Stimulated activated CD8-positive, alpha-beta memory T cell treated with anti-CD3 and anti-CD28 coated beads, Interleukin-15, amount 100 ng/mL, for 1 hour (primary cell): ENCODE measurements at places on chromosomes 1 and 21.

GRCh38 chr1:201002510-201002909 is 21.0 kb downstream of the KIF21B start:
- no peak for DNase-seq

- no peak for DNase-seq
Observed at GRCh38 chr1:51583532-51583931, 33.4 kb upstream of the OSBPL9 start.

DNA sequence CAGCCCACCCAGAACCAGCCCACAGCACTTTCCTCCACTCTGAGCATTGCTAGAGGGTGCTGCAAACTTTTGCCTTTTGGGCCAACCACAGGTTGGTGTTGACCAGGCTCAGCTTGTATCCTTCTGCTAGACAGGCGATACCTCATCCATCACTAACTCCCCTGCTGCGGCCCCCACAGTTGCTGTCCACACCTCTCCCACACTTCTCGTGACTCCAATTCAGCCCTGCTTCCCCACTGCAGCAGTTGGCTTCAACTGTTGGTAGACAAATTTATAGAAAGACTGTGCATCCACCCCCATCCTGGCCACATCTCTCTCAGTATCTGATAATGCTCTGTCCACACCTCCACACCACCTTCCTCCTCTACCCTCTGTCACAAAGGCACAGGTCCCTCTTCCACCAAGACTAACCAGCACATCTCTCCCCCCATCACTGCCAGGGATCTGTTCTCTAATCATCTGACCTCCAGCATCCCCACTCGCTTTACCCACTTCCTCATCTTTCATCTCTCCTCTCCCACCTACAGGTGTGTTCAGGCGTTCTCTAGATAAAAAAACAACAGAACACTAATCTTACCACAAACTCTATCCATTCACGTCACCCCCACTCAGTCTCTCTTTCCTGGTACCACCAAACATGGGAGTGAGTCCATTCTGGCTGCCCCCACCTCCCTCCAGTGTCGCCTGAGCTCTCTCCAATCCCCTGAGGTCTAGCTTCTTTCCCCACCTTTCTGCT is 15.8 kb upstream of the SLC25A44 start:
- no peak for DNase-seq

DNA sequence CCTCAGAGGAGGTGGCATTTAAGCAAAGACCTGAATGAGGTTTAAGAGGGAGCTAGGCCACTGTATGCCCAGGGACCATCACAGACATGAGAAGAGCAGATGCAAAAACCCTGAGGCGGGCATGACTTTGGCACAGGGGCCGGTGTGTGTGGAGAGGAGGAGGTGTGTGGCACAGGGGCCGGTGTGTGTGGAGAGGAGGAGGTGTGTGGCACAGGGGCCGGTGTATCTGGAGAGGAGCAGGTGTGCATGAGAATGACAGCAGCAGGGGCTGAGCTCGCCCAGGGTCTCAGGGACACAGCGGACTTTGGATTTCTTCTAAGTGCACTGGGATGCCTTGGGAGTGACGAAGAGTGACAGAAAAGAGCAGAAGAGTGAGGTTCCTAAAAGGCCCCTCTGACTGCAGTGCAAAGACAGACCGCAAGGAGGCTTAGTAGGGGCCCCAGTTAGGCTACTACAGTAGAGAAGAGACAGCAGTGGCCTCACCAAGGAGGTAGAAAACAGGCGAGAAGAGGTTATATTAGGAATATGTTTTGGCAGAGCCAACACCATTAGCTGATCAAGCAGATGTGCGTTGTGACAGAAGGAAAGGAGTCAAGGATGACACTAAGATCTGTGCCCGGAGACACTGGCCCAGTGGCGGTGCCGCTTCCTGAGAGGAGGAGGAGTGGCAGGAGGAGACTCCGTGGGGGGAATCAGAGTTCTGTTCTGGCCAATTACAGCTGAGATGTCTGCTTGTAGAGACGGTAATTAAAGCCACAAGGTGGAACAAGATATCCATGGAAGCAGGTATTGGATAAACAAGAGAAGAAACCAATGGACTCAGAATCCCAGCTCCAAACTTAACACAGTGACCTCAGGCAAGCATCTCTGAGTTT is 18.4 kb downstream of the ZBTB17 start:
- no peak for DNase-seq

DNA sequence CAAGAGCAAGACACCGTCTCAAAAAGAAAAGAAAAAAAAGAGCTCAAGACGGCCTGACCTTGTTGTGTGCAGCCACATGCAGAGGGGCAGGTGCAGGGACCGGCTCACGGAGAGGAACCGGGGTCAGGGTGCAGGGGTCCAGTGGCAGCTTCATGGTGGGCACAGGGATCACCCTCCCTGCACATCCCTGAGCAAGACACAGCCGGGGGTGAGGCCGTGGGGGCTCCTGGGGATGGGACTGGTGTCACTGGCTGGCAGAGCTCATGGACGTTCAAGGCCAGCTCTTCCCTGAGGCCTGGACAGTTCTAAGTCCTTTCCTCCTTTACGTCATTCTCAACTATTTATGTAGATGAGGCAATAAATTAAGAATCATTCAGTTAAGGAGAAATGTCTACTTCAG is 6.6 kb upstream of the TMEM240 start:
- no peak for DNase-seq

GRCh38 chr1:147641695-147642592 is 28.4 kb downstream of the ACP6 start:
- peak; percentile 31 for DNase-seq

- DNase-seq = no peak
Observed at GRCh38 chr21:35565204-35565611, 495.1 kb downstream of the SETD4 start.

GRCh38 chr1:46153732-46154131 is 21.2 kb upstream of the TSPAN1 start:
- no peak for DNase-seq

- DNase-seq = no peak
Observed at GRCh38 chr1:193368302-193368701, 181.9 kb upstream of the B3GALT2 start.

GRCh38 chr1:229017091-229017490 is 253.8 kb upstream of the RAB4A start:
- no peak for DNase-seq

- no peak for DNase-seq
Observed at GRCh38 chr1:226405411-226405988, 2.4 kb downstream of the PARP1 start.

GRCh38 chr1:16367258-16367967 is 371 bp downstream of the SZRD1 start:
- peak; percentile 64 for DNase-seq

- no peak for DNase-seq
Observed at GRCh38 chr1:225462429-225462713, 34.5 kb upstream of the LBR start.

DNA sequence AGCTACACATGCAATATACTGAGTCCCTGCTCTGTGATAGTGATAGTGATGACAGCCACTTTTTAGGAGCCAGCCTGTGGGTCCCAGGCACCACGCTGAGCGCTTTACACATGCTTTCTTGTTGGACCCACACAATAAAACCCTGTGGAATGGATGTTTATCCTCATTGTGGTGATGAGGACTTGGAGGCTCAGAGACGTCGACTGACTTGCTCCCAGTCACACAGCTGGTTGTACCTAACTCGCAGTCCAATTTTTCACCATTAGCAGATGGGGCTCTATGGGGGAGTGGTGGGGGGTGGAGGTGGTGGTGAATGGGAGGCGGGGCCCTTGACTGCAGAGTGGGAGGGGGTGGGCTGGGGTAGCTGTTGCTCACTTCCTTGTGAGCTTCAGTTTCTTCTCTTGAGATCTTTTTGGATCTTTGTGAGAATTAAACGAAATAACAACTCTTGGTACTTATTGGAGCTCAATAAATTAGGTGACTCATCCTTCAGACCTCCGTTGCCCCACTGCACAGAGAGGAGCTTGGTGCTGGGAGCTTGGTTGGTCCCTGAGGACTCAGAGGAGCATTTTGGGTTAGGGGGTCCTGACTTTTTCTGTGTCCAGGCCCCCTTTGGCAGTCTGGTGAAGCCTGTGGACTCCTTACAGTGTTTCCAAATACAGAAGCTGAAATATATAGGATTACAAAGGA is 61.8 kb upstream of the CD1D start:
- DNase-seq = no peak

DNA sequence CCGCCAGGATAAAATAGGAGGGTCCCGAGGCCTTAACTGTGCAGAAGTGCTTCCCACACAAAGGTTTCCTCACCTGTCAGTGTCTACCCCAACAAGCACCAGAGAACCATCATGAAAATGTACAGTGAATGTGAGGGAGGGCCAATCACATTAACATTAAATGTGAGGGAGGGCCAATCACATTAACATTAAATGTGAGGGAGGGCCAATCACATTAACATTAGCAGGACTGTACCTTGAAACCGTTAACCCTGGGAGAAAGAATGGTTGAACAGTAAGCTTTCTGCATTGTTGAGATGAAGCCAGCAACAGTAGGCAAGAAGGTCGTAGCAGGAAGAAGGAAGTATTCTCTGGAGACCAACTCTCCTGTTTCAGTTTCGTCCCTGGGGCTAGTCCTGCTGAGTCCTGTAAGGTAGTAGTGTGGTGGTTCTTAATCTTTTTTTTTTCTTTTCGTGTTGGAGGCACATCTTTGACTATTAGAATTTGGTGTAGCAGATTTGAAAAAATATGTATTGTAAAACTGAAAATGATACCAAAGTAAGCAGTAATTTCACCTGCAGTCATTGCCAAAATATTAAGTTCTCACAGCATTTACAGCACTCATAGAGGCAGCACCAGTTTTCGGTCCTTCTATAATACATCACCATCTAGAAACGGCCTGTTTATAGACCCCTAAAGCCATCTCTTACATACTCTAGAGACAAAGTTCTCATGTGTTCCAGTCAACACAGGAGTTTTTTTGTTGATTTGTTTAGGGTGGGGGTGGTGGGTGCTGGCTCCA is 98.6 kb upstream of the PPP2R5A start:
- DNase-seq = no peak

DNA sequence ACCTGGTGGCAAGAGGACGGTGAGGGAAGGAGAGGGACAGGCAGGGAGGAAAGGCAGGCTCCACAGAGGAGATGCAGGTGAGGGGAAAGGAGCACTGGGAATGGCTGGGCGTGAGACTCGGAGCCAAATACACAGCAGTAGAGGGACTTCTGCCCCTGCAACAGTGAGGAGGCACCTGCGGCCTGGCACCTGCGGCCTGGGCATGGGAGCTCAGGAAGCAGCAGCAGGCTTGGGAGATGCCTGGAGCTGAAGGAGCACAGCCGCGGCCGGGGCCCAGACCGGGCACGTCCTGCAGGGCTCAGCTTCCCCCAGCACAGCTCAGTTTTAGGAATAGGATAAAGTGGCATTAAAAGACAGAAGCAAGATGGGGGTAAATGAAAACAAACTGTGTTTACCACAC is 20.9 kb upstream of the TSPEAR start:
- DNase-seq = no peak

- DNase-seq = no peak
Observed at GRCh38 chr1:184881941-184882913, 92.1 kb downstream of the NIBAN1 start.

- no peak for DNase-seq
Observed at GRCh38 chr1:205942631-205943159, 561 bp downstream of the SLC26A9 start.

DNA sequence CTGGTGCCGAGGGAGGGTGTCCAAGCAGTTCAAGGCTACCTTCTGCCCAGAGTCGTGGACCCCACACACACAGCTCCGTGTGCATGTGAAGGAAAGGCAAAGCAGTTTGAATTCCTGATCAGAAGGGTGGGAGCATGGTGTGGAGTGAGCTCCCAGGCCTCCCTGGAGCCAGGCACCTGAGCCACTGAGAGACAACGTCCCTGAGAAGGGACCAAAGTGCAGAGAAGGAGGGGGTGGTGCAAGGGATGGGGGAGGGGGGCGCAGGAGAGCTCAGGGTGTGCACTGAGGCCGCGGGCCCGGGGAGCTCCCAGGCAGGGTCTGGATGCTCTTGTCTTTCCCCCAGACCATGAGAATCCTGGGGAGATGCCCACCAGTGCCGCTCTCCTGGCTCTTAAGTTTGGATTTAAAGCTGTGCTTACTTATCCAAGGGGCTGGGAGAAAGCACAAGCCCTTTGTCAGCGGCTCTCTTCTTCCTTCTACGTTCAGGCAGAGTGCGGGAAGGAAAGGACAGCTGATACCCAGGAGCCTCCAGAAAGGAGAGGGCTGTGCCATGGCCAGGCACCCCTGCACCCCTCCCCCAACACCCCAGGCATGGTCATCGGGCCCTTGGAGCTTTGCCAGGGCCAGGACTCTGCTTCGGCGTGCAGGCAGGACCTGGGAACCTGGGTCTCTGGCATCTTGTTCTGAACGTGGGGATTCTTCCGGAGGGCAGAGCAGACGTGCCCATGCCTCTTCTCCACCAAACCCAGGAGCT is 24.1 kb downstream of the ACTA1 start:
- no peak for DNase-seq

GRCh38 chr1:232385221-232385620 is 244.7 kb downstream of the SIPA1L2 start:
- no peak for DNase-seq

GRCh38 chr1:19344372-19344810 is 32.3 kb downstream of the SLC66A1 start:
- DNase-seq = peak; percentile 8

DNA sequence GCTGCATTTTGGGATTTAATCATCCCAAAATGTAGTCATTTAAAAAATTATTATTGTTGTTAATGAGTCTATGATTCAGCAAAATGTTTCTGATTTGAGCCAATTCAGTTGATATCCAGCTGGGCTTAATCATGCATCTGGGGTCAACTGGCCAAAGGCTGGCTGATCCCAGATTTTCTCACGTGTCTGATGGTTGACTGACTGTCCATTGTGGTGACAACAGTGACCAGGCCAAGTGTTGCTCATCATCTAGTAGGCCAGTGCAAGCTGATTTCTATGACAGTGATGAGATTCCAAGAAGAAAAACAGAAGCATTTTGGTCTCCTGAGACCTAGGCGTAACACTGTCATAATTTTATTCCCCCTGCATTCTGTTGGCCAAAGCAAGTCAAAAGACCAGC is 80.1 kb upstream of the ZC3H11B start:
- DNase-seq = no peak

DNA sequence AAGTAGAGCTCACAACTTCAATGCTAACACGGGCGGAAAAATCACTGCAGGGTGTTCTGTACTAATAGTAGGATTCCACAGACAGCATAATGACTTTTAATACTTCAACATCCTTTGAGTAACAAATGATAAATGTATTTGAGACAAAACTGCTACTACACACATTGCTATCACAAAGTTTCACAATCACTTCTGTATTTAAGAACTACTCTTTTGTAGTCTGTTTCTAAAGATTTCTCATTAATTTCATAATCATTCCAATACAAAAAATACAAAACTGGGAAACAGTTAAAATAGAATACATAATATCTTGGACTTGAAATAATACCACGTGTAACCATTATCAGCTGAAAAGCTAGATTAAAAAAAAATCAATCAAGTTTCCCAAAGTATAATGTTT is 2.7 kb downstream of the HMGN1 start:
- DNase-seq = no peak
